ENCODE measurements at places on chromosomes 16 and 17.
A peak's percentile ranks its signal among the peaks of the same experiment; 100 is the strongest.

- DNase-seq = no peak
These were observed 39.0 kb downstream of the ABCC1 start for GRCh38 chr16:15988268-15989013.

GRCh38 chr16:12455287-12455798 is 348.3 kb downstream of the CPPED1 start:
- peak; percentile 45 for DNase-seq

DNA sequence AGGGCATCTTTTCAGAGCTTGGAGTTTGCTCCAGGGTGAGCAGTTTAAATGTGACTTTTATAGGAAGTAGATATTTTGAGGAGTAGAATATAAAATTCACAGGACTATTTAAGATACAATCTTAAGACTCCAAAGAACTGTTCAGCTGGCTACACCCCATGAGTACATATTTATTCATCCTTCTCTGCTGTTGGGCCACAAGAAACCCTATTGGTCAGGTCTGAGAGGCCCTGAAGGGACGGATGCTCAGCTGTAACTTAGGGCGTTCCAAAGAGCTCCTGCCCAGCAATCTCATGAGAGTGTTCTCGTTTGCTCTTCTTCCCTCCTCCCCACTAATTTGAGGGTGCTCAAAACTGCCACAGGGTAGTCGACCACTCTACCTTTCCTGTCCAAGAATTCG is 7.3 kb downstream of the ST6GALNAC2 start:
- DNase-seq = no peak

- DNase-seq = no peak
These were observed 15.4 kb upstream of the NUDT16L1 start for GRCh38 chr16:4677994-4678393.

DNA sequence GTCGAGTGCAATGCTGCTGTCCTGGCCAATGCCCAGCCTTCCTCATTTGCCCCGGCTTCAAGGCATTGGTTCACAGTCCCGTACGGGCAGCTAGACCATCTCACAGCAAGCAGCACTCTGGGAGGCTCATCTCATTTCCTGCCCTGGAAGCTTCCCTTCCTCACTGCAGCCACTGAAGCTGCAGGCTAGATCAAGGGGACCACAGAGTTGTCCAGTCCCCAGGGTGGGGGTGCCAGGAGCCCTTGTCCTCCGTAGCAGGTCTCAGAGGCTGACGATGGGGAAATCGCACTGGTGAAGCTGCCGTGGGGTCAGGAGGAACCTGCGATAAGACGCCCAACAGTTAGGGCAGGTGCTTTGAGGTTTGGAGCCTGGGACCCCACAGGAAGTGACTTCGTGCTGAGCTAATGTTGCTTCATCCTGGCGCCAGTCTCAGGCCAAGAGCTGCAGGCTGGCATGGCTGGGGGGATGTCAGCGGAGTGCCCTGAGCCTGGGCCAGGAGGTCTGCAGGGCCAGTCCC is at the start of gene SPNS3:
Gene SPNS3 (plus strand): TSS at position 426 of the 517 bp plus-strand sequence. CDS start 28 bp downstream, at position 454.
- peak; percentile 32 for DNase-seq

DNA sequence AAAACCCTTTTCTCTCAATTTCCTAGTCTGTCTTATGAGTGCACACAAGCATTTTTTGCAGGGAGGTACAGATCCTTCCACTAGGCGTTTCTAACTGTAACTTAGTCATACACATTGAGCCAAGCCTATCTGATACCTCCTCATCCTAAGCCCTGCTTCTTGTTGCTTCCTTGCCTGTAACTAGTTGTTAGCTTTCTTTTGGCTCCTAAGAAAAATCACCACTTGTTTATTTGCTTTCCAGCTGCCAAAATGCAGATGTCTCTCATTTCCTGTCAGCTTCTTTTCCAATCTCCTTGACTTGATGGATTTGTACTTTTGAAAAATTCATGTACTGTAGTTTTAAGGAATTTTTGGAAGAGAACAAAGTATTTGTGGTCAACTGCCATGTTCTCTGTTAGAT is 73.7 kb downstream of the TNRC6C start:
- DNase-seq = no peak

DNA sequence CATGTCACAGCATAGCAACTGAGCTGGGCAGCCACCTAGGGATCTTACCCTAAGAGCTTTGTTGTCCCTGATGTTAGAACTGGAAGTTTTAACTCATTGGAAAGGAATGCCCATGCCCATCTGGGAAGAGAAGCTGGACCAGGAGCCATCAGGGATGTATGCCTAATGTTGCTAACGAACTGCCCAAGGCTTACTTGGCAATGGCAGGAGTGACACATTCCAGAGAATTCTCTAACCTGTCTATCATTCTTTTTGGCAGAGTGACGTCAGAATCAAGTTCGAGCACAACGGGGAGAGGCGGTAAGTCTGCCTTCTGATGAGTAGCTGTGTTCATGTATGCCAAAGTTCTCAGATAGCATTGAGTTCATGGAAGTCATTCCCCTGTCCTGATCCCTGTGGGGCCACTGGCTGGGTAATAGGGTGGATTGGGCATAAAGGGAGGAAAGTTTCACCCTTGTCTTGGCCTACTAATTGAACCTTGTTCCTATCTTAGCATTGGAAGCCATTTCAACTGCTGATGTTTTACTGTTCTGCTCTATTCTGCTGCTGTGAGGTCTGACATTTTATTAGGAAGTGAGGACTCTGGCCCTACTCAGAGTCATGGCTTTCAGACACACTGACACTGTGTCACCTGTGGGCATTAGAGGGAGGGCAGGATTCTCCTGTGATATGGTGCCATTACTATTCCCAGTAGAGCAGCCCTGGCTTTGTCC is 23.7 kb downstream of the MAP3K3 start:
- no peak for DNase-seq

DNA sequence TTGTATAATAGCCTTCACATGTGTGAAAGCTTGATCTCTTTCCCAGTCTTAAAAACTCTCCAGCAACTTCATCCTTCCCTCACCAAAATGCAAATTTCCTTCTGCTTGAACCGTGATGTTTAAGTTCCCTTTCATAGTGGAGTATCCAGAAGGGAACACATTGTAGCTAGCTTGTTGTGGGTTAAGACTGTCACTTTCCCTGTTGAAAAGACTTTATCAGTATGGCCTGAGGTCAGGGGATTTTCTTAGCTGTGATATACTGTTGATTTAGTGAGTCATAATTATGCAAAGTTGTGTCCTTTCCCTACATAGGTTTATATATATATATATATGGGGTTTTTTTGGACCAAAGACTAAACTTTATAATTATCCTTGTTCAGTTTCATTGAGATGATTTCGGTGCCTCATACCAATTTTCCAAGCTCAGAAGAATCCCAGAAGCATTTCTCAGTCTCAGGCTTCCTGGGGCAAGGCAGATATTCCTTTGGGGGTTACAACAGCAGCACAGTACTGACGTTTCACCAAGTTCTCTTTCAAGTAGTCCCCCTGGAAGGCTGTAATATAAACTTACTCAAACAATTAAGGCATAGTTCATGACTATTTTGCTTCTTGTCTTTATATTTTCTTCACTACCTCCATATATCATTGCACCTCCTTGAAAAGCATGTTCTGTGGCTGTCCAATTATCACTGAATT is 35.7 kb downstream of the ESRP2 start:
- DNase-seq = no peak

- DNase-seq = no peak
These were observed 2.7 kb upstream of the FASN start for GRCh38 chr17:82100502-82101298.

DNA sequence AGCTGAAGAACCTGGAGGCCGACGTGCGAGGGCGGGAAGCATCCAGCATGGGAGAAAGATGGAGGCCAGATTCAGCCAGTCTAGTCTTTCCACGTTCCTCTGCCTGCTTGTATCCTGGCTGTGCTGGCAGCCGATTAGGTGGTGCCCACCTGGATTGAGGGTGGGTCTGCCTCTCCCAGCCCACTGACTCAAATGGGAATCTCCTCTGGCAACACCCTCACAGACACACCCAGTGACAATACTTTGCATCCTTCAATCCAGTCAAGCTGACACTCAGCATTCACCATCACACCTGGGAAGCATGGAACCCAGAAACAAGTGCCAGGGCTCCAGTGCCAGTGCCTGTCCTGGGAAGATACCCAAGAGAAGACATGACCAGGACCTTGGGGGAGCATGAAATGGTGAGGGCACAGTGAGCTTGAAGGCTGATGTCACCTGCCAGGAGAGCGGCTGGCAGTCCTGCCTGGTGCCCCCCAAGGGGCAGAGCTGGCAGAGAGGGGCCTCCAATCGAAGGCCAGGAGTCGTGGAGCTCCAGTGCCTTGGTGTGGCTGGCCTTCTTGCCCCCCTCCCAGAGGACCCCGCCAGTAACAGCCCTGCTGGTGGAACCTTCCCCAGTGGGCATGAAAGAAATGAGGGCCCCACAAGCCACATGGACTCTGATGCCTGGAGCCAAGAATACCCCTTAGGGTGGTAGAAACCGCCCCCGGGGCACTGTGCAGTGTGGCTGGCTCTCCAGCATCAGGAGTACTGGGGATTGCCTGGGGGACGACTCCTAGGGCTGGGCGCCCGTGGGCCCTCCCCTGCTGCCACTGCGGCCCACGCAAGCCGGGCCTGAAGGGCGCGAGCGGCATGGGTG is 643 bp upstream of the NPB start:
- no peak for DNase-seq

GRCh38 chr17:66900126-66901010 is 64.1 kb upstream of the CACNG4 start:
- DNase-seq = no peak

- DNase-seq = no peak
These were observed 27.2 kb upstream of the XYLT2 start for GRCh38 chr17:50318501-50319285.

DNA sequence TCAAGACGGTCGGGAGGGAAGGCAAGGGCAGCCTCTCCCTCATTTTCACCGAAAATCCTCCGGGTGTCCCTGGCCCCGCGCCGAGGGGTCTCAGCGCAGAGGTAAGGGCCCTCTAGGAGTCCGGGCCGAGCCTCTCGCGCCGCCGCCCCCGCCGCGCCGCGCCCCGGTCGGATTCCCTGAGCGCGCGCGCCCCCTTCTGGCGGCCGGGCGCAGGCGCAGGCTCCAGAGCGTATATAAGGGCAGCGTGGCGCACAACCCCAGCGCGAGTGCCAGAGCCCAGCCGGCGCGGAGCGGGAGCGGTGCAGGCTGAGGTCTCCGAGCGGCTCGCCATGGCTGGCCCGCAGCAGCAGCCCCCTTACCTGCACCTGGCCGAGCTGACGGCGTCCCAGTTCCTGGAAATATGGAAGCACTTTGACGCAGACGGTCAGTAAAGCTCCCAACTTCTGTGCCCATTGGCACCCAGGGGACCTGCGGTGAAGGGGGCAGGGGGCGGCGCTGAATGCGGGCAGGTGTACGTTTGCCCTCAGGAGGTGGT is at the start of gene CALB2:
Gene CALB2 (plus strand): TSS at position 260 of the 535 bp plus-strand sequence. CDS start 70 bp downstream, at position 330.
- peak; percentile 49 for DNase-seq

DNA sequence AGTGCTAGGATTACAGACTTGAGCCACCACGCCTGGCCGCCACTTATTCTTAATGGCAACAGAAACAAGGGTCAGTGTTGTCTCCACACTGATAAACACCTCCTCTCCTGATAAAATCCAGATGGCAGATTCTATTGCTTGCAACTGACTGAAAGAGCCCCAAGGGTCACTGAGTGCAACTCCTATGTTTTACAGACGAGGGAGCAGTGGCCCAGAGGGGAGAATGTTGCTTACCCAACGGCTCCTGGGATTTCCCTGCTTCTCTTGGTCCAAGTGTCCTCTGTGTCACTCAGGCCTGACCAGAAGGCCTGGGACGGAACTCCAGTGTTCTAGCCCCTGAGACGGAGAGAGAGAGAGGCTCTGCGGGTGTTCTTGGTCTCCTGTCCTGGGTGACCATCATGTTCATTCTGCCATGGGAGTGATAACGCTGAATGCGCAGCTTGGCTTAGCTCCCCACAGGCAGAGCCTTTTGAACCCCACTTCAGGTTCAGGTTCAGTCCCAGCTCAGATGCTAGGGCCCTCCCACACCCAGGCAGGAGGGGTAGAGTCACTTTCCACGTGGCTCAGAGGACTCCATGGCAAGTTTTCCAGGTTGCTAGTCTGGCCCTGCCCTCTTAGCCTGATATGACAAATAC is 77.3 kb upstream of the NLRP1 start:
- DNase-seq = no peak

DNA sequence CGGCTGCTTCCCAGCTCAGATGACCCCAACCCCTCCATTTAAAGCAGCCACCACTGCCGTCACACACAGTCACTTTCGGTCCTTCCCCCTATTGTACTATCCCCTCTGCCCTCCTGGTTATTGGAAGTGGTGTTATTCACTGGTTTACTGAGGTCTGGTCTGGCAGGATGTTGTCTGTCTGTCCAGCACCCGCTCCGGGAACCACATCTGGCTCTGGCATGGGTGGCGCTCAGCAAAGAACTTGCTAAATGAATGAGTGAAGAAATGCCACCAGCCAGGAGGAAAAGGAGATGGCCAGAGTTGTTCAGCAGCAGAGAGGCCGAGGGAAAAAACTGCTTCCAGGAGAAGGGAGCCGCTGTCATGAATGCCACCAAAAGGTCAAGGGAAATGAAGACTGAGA is 161.6 kb downstream of the GSG1L start:
- DNase-seq = no peak

DNA sequence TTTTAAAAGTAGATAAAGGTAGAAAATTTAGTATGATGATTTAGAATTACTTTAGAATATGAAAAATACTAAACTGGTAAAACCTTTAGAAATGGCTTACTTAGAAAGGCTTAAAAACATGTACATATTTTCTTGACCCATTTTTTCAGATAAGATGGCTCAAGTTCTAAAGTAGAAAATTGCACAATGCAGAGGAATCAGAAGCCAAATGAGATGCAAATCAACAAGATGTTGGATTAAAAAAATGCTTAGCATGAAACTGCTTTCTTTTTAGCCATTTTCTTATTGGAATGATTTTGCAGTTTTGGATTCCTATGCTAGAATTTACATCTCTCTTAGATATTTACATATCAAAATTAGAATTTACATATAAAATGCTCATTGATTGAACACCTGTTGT is 1.5 kb upstream of the KRTAP3-1 start:
- no peak for DNase-seq

All from CD4-positive, alpha-beta T cell treated with Interleukin-4 for 1 hour (primary cell).